ENCODE measurements at places on chromosomes 12 and 14.

DNA sequence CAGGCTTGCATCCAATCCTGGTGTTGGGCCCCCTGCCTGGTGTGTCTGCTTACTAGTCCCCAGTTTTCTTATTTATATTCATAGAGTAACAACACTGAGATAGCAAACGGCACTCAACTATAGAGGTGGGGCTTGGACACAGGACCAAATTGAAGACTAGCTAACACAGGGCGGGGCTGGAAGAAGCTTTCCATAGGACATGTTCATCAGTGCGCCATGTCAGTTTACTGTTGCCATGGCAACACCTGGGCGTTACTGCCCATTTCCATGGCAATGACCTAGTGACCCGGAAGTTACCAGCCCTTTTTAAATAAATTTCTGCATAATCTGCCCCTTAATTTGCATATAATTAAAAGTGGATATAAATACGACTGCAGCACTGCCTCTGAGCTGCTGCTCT is 275.5 kb upstream of the TMEM132C start:
- DNase-seq: no peak

- no peak for DNase-seq
Observed at GRCh38 chr12:72141381-72141780, 130.8 kb upstream of the TRHDE start.

DNA sequence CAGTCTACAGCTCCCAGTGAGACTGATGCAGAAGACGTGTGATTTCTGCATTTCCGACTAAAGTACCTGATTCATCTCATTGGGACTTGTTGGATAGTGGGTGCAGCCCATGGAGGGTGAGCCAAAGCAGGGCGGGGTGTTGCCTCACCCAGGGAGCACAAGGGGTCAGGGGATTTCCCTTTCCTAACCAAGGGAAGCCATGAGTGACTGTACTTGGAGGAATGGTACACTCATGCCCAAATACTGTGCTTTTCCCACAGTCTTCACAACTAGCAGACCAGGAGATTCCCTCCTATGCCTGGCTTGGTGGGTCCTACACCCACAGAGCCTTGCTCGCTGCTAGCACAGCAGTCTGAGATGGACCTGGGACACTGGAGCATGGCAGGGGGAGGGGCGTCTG is 21.0 kb upstream of the ABCC9 start:
- DNase-seq: no peak

DNA sequence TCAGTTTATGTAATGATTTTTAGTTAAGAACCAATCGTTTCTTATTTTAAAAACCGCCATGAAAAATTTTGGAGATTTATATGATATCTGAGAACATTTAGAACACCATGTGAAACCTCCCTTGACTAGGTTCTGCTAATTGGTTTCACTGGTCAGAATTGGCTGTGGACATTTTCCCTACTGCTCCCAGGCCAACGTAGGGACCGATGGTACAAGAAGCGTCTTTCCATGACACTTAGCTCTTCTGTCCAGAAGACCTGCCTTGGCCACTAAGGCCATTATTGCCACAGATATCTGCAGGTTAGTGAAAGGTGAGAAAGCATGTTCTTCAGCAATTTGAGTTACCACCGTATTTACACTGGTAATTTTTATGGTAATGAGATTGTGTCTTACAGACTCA is 424.0 kb downstream of the TMEM117 start:
- no peak for DNase-seq

- DNase-seq: no peak
Observed at GRCh38 chr12:84756961-84757360, 155.6 kb downstream of the SLC6A15 start.

DNA sequence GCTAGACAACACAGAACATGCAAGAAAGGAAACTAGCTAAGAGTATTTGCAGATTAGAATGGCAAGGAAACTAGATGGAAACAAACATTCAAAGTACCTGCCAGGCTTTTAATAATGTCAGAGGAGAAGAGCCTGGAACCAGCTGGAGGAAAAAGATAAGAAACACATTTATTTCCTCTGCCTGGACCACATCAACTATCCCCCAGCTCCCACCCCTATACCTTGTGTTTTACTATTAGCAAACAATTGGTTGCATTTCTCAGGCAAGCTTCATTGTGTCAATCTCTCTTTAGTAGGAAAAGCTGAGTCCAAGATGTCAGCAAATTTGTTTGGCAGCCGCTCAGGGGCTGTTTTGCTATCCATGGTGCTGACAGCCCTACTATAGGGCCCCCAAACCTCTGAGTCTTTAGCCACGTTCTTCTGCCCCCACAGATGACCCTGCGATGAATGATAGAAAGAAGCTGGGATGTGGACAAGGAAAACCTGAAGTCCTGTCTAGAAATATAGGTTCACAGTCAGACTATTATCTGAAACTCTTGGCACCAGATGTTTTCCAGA is 11.6 kb upstream of the SYNDIG1L start:
- DNase-seq: peak; percentile 35

GRCh38 chr14:24098927-24099813 is 5.1 kb downstream of the PCK2 start:
- DNase-seq: no peak

GRCh38 chr12:50999093-50999492 is 27.1 kb downstream of the SLC11A2 start:
- DNase-seq: no peak

GRCh38 chr12:53480491-53481442 is 18.5 kb downstream of the MAP3K12 start:
- no peak for DNase-seq

DNA sequence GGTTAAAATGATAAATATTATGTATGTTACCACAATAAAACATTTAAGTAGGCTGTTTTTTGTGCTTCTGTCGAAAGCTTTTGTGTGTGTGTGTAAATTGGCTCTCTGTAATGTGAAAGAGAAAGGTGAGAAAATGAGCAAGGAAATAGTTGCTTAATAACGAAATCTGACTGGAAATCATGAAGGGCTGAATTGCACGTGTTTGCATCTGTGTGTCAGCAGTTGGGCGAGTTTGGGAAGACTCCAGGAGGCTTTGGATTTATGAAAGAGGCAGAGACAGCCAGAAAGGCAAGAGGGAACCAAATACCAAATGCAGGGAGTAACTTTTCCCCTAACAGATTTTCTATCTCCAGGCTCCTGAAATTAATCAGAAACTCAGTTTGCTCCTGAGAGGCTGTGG is 47.2 kb upstream of the PLEKHG3 start:
- no peak for DNase-seq

DNA sequence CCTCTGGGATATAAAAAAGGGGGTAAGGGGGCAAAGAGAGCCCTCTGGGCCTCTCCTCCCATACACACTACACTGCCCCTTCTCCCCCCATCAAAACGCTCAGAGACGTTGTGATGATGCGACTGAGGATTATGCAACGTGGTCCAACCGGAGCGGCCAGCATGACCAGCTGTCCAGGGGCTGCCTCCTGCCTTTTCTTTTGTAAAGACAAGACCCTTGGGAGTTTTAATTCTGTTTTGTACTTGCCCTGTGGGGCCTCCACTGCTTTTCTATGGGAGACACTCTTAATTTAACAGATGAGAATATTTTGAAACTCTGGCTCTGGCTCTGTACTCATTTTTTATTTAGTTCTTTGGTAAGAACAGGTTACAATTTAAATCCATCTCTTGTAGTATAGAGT is 7.2 kb downstream of the MBD6 start:
- DNase-seq: no peak

DNA sequence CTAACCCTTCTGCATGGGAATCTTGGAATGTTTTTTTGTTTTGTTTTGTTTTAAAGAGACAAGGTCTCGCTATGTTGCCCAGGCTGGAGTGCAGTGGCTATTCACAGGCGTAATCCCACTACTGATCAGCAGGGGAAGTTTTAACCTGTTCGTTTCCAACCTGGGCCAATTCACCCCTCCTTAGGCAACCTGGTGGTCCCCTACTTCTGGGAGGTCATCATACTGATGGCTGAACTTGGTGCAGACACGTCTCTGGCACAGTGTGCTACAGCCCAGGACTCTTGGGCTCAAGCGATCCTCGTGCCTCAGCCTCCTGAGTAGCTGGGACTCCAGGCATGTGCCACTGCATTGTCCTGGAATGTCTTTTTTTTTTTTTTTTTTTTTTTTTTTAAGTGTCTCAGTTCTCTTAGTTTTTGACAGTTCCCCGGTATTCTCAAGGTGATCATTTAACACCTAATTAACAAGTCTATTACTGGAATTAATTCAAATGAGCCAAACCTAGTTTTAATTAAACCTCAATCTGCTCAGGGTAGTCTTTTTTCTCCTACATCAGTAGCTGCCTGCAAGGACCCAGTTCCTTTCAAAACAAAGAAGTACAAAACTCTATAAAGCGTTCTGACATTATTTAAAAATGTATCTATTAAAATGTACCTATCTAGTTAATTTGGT is 49.0 kb upstream of the ISM2 start:
- no peak for DNase-seq

GRCh38 chr12:54870048-54870447 is 15.7 kb downstream of the MUCL1 start:
- DNase-seq: no peak

DNA sequence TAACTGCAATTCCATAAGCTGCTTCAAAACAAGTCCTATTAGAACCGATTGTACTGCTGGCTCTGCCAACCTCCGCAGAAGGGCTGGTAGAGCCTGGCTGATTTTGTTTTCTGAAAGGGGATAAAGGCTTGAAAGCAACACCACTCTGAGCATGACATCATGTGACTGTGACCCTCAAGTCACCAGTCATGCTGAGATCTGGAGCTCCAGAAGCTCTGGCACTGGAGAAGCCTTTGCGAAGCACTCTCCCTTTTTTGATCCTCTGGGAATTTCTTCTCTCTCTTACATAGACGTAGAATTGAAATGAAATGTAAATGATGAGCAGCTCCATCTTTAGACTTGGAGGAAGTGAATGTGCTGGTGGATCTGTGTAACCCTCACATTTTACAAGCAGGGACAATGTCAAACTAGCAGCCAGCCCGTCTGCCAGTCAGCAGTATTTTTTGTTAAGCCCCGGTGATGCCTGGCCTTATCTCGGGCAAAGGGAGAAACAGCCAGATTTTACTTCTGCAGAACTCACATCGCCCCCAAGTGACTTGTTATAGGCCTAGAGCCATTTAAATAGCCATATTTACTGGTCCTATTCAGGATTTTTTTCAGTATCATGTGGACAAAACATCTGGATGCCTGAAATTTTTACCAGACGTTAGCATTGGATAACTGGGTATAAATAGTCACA is 112.1 kb upstream of the NPAS3 start:
- DNase-seq: no peak

- no peak for DNase-seq
Observed at GRCh38 chr14:22802860-22803686, 12.2 kb downstream of the SLC7A7 start.

GRCh38 chr12:111181143-111181726 is 187.7 kb downstream of the PHETA1 start:
- DNase-seq: peak; percentile 34

DNA sequence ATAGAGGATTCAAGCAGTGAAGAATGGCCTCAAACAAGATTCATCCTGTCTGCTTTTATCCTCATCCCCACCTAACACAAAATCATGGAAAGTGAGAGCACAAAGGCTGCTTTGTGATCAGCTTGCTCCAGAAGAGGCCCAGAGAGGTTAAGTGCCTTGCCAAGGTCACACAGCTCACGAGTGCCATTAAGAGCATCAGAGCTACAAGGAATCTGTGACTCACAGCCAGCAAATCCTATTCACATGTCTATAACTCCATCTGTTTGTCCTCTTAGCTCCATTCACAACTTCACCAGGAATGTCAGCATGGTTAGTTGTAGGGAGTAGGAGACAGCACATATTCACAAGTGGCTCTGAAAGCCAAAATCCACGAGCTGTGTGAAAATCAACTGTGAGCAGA is 79.8 kb downstream of the TTC9 start:
- no peak for DNase-seq

- DNase-seq: no peak
Observed at GRCh38 chr12:63994704-63995103, 150.2 kb downstream of the SRGAP1 start.

GRCh38 chr12:122079033-122079531 is 526 bp downstream of the MLXIP start:
- no peak for DNase-seq

GRCh38 chr12:6288235-6288634 is 22.2 kb upstream of the PLEKHG6 start:
- DNase-seq: no peak

DNA sequence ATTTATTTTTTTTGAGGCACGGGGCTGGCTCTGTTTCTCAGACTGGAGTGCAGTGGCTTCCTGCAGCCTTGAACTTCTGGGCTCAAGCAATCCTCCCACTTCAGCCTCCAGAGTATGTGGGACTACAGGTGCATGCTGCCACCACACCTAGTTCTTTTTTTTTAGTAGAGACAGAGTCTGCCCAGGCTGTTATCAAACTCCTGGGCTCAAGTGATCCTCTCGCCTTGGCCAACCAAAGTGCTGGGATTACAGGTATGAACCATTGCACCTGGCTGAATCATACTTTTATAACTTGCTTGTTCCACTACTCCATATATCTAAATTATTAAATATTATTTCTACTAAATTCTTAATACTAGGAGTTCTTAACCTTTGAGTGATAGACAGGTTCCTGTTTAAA is 111.6 kb downstream of the BTG1 start:
- no peak for DNase-seq

- DNase-seq: no peak
Observed at GRCh38 chr12:19042221-19042620, 87.3 kb upstream of the PLEKHA5 start.

GRCh38 chr12:91533366-91533765 is 350.7 kb upstream of the DCN start:
- no peak for DNase-seq

DNA sequence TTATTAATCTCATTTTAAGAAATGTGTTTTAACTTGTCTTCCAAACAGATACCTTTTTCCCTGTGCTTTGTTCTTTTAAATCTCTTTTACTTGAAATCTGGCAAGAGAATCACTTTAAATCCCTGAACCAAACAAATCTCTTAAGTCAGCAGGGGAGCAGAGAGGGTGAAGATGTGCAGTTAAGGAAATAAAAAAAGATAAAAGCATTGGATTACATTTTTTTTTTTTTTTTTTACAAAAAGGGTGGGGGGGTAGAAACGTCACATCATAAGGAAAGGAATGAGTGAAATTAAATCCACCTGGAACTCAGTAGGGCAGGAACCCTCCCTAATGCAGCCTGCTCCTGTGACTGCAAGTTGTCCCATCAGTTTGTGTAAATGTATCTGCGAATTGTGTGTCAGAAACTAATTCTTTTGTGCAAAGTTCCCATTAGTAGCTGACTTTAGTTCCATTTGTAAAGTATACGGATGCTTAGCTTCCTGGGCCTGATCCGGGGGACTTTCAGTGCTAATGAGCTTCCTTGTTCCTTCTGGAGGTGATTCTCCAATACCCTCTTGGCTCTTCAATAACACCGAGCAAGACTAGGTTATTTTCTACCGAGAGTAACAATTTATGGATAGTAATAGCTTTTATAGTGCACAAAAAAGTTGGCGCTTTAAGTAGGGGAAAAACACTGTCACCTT is 1.5 kb downstream of the TTC6 start:
- no peak for DNase-seq

DNA sequence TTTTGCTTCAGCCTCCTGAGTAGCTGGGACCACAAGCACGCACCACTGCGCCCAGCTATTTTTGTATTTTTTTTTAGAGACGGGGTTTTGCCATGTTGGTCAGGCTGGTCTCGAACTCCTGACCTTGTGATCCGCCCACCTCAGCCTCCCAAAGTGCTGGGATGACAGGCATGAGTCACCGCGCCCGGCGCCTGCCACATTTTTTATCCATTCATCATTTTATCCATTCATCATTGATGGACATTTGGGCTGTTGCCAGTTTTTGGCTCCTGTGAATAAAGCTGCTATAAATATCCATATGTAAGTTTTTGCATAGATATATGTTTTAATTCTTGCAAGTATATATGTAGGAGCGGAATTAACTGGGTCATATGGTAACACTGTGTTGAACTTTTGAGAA is 79.5 kb downstream of the DAAM1 start:
- DNase-seq: no peak

- no peak for DNase-seq
Observed at GRCh38 chr12:50988051-50988450, 35.7 kb downstream of the HIGD1C start.

All from nephron progenitor cell (in vitro differentiated cells).